Activated T-helper 1 cell treated with anti-CD3 and anti-CD28 coated beads, Interleukin-12 subunit alpha, Interleukin-12 subunit beta, Interleukin-2, Interleukin-4 antibody, amounts not matched to agents 30 ng/mL and 10 ng/mL and 1 ng/mL, durations not matched to agents 14 hours and 24 hours and 36 hours (primary cell): ENCODE measurements at places on chromosomes 7 and 10.
A peak's percentile ranks its signal among the peaks of the same experiment; 100 is the strongest.

- no peak overlapping the region for H3K27ac ChIP-seq
- no peak for DNase-seq
- peaks cover 16% of the 10 kb centered on the region for H3K4me1 ChIP-seq
These were observed 87.7 kb downstream of the NKX6-2 start for GRCh38 chr10:132698211-132698751.

DNA sequence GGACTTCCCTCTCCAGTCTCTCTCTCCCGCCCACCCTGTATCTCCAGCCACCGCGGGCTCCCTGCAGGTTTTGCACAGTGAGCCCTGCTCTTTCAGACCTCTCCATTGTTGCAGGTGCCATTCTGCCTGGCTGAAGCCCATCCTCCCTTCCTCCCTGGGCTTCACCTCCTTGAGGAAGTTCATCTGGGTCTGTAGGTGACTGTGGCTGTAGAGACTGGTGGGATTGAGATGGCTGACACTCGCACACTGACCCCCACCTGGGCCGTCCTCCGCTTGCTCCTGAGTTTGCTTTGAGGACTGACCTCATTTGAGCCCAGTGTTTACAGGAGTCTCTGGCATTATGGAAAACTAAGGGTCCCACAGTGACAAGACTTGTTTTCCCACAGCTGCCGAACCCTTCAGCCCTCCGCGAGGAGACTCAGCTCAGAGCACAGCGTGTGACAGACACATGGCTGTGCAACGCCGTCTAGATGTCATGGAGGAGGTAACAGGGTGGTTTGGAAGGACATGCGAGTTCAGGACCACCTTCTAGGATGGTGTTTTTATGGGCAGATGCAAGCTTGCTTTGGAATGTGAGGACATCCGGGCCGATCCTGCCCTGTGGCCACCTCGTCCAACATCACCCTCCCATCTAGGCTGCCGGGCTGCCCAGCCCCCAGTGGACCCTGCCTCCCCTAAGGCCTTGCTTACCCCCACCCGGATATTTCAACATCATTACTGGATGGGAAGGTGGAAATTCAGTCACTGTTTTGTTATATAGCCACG, 9.3 kb downstream of the PLAC9 start:
- H3K4me1 ChIP-seq = peaks cover 20% of the 10 kb centered on the region
- H3K27ac ChIP-seq = no peak overlapping the region
- no peak overlapping the region for H3K4me3 ChIP-seq
- no peak for DNase-seq
- H3K36me3 ChIP-seq = no peaks in the 10 kb centered on the region
- peaks cover 2% of the 10 kb centered on the region for H3K27me3 ChIP-seq

DNA sequence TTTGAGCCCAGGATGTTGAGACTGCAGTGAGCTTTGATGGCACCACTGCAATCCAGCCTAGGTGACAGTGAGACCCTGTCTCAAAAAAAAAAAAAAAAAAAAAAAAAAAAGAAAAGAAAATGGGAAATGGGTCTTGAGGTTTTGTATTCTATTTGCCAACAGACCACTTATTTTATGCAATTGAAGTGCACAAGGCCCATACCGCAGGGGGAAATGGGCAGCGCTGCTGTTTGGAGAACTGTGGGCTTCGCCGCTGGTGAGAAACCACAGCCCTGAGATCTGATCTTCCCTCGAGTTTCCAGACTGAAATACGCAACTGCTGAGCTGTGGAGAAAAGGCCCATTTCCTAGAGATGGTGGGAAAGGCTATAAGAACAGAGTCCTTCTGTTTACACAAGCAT, 512.0 kb downstream of the TCERG1L start:
- no peaks in the 10 kb centered on the region for H3K4me1 ChIP-seq
- no peak for DNase-seq
- H3K27me3 ChIP-seq = no peaks in the 10 kb centered on the region
- no peak overlapping the region for H3K4me3 ChIP-seq

- no peaks in the 10 kb centered on the region for H3K36me3 ChIP-seq
- H3K27ac ChIP-seq = peak overlapping the region; percentile 69
- H3K4me1 ChIP-seq = peaks cover 33% of the 10 kb centered on the region
- peaks cover 26% of the 10 kb centered on the region for H3K27me3 ChIP-seq
- no peak for DNase-seq
These were observed 184.5 kb upstream of the NFE2L3 start for GRCh38 chr7:25967278-25968204.

DNA sequence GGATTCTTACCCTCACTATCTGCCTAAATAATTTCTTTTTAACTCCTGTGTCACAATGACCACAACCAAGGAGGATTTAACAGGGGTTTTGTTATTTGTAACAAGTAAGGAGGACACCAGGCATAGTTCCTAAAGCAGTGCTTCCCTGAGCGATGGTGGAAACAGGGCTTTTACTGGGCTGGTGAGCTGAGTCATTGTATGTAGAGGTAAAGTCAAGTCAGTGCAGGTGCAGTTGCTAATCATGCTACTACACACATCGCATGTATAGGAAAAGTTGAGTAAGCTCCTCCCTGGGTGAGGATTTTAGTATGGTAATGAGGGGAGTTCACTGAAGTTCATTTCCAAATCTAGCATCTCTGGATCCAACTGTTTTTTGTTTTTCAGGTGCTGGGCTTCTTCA, 22.9 kb upstream of the ABCA13 start:
- no peak overlapping the region for H3K4me3 ChIP-seq
- H3K36me3 ChIP-seq = no peaks in the 10 kb centered on the region
- H3K4me1 ChIP-seq = no peaks in the 10 kb centered on the region
- peaks cover 24% of the 10 kb centered on the region for H3K27me3 ChIP-seq
- H3K27ac ChIP-seq = no peak overlapping the region

DNA sequence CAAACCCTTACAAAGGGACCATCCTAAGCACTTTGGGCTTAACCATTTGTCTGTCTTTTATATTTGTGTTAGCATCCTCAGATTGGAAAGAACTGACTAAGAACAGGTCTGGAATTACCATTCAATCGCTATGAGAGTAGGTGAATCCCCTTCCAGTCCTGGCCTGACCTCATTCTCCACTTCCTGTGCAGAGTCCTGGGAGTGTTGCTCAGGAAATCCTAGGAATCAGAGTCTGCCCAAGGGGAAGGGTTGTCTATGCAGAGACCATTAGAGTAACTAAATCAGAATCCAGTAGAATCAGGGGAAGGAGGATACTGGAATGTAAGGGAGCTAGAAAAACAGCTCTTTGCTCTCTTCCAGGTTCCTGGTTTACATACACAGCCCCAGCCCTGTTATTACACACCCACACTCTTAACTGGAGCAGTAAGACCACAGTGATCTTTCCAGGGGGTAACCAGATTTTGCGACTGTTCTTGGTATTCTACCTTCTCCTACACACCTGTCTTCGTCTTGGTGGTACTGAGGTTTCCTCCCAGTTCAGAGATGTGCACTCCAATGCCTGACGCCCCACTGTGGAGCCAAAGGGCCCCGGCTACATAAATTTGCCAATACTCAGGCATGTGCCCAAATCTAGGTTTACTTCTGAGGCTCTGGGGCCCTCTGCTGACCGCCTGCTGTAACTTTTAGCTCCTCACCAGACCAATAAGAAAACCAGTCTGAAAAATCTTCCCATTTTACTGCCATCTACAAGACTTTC, 103.7 kb downstream of the RNF216 start:
- peaks cover 1% of the 10 kb centered on the region for H3K36me3 ChIP-seq
- no peaks in the 10 kb centered on the region for H3K27me3 ChIP-seq
- H3K4me1 ChIP-seq = peaks cover 30% of the 10 kb centered on the region

DNA sequence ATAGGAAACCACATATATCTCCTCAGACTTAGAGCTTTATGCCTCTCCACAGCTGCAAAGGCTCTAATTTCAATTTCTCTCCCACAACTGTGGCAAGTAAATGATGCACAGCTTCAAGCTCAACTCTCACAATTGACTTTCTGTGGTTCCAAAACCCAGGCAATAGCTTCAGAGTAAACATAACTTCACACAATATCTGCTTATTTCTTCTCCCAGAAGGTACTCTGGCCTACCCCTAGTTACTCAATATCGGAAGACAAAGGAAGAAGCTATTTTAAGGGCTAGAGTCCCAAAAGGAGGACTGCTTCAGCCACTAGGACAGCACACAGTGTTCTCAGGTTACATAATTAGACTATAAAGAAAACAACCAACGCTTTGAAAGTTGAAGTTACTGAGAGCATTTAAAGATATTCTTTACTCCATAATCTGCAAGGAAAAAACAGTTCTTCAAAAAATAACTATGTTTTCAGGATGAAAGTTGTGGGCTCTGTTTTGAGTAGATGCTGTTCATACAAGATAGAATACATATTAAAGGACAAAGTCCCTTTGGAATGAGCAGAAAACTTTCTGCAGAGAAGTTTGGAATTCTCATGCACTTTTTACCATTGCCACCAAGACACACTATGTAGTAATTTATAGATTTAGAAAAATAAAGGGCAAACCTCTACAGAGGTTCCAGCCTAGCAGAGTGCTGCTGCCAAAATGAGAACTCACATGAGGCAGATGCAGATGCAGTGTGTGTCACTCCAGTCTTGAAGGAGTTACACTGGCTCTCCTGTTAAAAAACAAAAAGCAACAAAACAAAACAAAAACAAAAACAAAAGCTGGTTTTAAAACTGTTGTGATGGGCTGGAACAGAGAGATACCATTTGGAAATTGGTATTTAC, 81.8 kb downstream of the NT5C2 start:
- H3K4me1 ChIP-seq = peaks cover 18% of the 10 kb centered on the region
- no peak overlapping the region for H3K4me3 ChIP-seq
- peaks cover 15% of the 10 kb centered on the region for H3K36me3 ChIP-seq
- no peak for DNase-seq
- no peaks in the 10 kb centered on the region for H3K27me3 ChIP-seq

DNA sequence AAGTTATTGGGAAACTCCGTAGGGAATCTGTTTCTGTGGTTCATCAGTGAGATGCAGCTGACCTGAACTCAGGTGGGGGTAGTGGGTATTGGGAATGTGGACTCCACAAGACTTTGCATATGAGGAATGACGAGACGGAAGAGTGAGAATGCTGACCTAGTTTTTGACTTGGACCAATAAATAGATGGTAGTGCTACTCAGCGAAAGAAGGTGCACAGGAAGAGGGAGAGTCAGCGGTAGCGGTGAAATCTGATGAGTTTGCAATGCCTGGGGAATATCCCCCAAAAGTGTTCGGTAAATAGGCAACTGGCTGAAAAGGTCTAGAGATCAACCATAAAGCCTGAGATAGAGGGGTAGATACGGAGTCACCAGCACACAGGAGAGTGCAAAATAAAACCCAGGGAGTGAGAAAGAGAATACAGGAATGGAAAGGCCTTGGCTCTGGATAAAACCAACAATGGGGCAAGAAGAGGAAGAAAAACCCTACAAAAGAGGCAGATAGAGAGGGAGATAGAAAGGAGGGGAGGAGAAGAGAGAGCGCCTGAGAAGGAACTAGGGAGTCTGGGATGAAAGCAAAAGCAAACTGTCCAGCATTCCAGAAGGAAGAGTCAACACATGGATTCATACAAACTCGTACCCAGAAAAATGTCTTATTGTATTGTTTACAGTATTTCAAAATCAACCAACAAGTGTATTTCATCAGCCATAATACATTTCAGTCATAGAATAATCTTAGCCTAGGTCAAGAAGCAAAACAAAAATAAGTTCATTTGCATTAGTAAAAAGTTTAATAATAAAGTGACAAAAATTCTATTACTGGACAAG, 5.4 kb downstream of the ARHGAP21 start:
- H3K4me1 ChIP-seq = peaks cover 21% of the 10 kb centered on the region
- H3K36me3 ChIP-seq = peaks cover 21% of the 10 kb centered on the region
- no peak overlapping the region for H3K4me3 ChIP-seq
- H3K27me3 ChIP-seq = no peaks in the 10 kb centered on the region
- DNase-seq = no peak

DNA sequence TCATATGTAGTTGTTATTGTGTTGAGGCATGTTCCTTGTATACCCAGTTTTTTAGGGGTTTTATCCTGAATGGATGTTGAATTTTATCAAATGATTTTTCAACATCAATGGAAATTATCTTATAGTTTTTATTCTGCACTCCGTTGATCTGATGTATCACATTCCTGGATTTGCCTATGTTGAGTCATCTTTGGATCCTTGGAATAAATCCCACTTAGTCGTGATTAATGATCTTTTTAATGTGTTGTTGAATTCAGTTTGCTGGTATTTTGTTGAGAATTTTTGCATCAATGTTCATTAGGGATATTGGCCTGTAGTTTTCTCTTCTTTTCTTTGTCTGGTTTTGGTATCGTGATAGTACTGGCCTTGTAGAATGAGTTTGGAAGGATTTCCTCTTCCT, 648.6 kb upstream of the GRM3 start:
- H3K4me1 ChIP-seq = no peaks in the 10 kb centered on the region
- H3K27me3 ChIP-seq = no peaks in the 10 kb centered on the region
- H3K27ac ChIP-seq = no peak overlapping the region
- no peaks in the 10 kb centered on the region for H3K36me3 ChIP-seq

GRCh38 chr7:38973760-38974159, 3.9 kb upstream of the POU6F2 start:
- H3K36me3 ChIP-seq = no peaks in the 10 kb centered on the region
- no peak overlapping the region for H3K27ac ChIP-seq
- no peaks in the 10 kb centered on the region for H3K4me1 ChIP-seq
- peaks cover 31% of the 10 kb centered on the region for H3K27me3 ChIP-seq
- H3K4me3 ChIP-seq = no peak overlapping the region
- no peak for DNase-seq

DNA sequence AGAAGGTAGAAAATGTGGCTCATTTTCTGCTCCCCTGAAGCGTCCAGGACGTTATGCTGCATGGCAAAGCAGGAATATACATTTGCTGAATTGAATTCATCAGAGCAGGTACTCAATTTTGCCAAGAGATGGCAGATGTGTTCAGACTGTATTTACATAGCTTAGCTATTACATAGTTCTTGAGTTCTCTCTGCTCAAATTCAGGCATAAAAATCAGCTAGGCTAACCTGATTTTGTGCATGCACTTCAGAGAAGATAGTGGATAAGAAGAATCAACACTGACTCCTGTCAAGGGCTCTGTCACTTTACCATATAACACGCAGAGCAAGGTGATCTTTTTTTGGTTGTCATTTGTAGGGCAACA, 209.2 kb upstream of the FAM3C start:
- H3K36me3 ChIP-seq = no peaks in the 10 kb centered on the region
- no peaks in the 10 kb centered on the region for H3K4me1 ChIP-seq
- no peak for DNase-seq

- peaks cover 30% of the 10 kb centered on the region for H3K36me3 ChIP-seq
- no peaks in the 10 kb centered on the region for H3K27me3 ChIP-seq
- no peak for DNase-seq
- no peak overlapping the region for H3K4me3 ChIP-seq
- H3K4me1 ChIP-seq = peaks cover 45% of the 10 kb centered on the region
- peak overlapping the region; percentile 66 for H3K27ac ChIP-seq
These were observed 11.3 kb downstream of the KMT2C start for GRCh38 chr7:152424348-152425108.

GRCh38 chr7:23347682-23348180, 48.6 kb downstream of the MALSU1 start:
- DNase-seq = no peak
- H3K36me3 ChIP-seq = peaks cover 13% of the 10 kb centered on the region
- peaks cover 18% of the 10 kb centered on the region for H3K27me3 ChIP-seq
- H3K4me1 ChIP-seq = peaks cover 31% of the 10 kb centered on the region
- peak overlapping the region; percentile 48 for H3K4me3 ChIP-seq

- H3K27me3 ChIP-seq = no peaks in the 10 kb centered on the region
- no peaks in the 10 kb centered on the region for H3K36me3 ChIP-seq
- H3K27ac ChIP-seq = no peak overlapping the region
These were observed 154.8 kb downstream of the DGKB start for GRCh38 chr7:14747701-14748100.

- no peaks in the 10 kb centered on the region for H3K36me3 ChIP-seq
- H3K4me3 ChIP-seq = no peak overlapping the region
- H3K4me1 ChIP-seq = peaks cover 10% of the 10 kb centered on the region
These were observed 74.5 kb downstream of the SYPL1 start for GRCh38 chr7:106037489-106038176.

- no peak for DNase-seq
- peaks cover 47% of the 10 kb centered on the region for H3K36me3 ChIP-seq
- peak overlapping the region; percentile 93 for H3K27ac ChIP-seq
- peak overlapping the region; percentile 68 for H3K4me3 ChIP-seq
- peaks cover 67% of the 10 kb centered on the region for H3K4me1 ChIP-seq
These were observed 10.2 kb downstream of the APBB1IP start for GRCh38 chr10:26448292-26448691.
